ENCODE measurements at places on chromosomes 7 and 10. TPM values are rescaled to one million over a fixed set of nuclear protein-coding genes. Genes with fewer than 3 reads are reported as not detected.

DNA sequence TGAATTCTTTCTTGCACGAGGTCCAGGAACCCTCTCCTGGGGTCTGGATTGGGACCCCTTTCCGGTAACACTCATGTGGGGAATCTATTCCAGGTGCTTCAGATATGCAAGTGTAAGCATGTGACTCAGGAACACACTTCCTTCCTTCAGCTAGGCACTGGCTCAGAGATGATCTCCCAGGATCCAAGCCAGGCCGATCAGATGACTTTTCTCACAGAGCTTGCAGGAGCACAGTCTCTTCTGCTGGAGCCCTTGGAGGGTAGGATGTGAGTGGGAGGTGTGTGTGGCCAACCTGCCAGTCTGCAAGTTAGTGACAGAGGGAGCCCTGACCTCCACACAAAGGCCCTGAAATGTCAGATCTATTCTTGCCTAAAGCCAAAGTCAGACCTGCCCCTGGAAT is 108.3 kb downstream of the CPXM2 start:
- H3K36me3 ChIP-seq: no peaks in the 10 kb centered on the region
- no peak for DNase-seq
- H3K27me3 ChIP-seq: peaks cover 47% of the 10 kb centered on the region

IGF2BP3 gene
- total RNA-seq: 2.0 TPM

GRCh38 chr10:126895214-126895781 is 9.9 kb upstream of the DOCK1 start:
- H3K4me1 ChIP-seq: no peaks in the 10 kb centered on the region
- no peak overlapping the region for H3K4me3 ChIP-seq
- H3K27me3 ChIP-seq: no peaks in the 10 kb centered on the region

- no peaks in the 10 kb centered on the region for H3K36me3 ChIP-seq
- peaks cover 10% of the 10 kb centered on the region for H3K27me3 ChIP-seq
- no peak overlapping the region for H3K4me3 ChIP-seq
- H3K4me1 ChIP-seq: no peaks in the 10 kb centered on the region
Observed at GRCh38 chr7:16847381-16847860, 34.4 kb downstream of the AGR3 start.

- no peak for DNase-seq
- H3K27ac ChIP-seq: no peak overlapping the region
- H3K36me3 ChIP-seq: no peaks in the 10 kb centered on the region
- no peak overlapping the region for H3K4me3 ChIP-seq
Observed at GRCh38 chr7:41974870-41975557, 262.0 kb downstream of the GLI3 start.

FGFBP3 gene
- 1.4 TPM for total RNA-seq

HOXA6 gene
- total RNA-seq: not detected

- peaks cover 47% of the 10 kb centered on the region for H3K4me1 ChIP-seq
- peak overlapping the region; percentile 95 for H3K27ac ChIP-seq
- no peaks in the 10 kb centered on the region for H3K27me3 ChIP-seq
- peak overlapping the region; percentile 92 for H3K4me3 ChIP-seq
- DNase-seq: peak; percentile 63
Observed at GRCh38 chr10:113681533-113682470, 2.1 kb downstream of the CASP7 start.

- H3K27me3 ChIP-seq: no peaks in the 10 kb centered on the region
- H3K27ac ChIP-seq: no peak overlapping the region
- no peak overlapping the region for H3K4me3 ChIP-seq
- no peaks in the 10 kb centered on the region for H3K4me1 ChIP-seq
Observed at GRCh38 chr10:71900441-71901180, 49.6 kb upstream of the PSAP start.

MCM10 gene
- total RNA-seq: 30.6 TPM

EIF4H gene
- 457 TPM for total RNA-seq

DNA sequence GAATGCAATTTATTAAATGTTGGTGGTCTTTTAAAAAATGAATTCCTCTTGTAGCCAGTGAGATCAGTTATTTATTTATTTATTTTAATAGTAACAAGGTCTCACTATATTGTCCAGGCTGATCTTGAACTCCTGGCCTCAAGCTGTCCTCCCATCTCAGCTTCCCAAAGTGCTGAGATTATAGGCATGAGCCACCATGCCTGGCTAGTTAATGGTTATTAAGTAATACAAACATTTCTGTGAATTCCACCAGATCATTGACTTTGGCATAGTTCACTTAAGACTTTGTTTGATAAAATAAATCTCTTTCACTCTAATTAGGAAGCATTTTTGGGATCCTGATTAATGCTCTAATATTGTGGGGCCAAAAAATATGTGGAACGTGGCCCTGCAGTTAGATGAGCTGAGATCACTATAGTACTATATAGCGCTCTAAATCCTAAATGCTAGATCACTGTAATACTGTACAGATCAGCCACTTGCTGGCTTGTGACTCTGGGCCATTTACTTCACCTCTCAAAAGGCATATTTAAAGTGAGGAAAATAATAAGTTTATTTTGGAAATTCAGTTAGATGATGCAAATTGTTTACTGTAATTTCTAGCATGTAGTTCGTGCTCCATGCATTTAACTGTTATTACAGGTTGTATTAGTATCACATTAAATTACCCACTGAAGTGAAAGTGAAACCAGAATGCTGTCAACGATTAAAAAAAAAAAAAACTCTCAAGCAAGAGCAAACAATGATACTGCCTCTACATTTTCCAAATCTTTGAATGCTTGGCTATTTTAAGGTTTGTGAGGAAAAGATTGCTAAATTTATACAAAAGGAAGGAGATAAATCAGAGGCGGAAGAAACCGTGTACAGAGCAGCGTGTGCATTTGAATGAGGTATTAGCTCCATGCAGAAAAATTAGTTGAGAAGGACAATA is 15.9 kb upstream of the FAS start:
- H3K27me3 ChIP-seq: no peaks in the 10 kb centered on the region
- peak overlapping the region; percentile 100 for H3K27ac ChIP-seq
- peaks cover 12% of the 10 kb centered on the region for H3K4me1 ChIP-seq
- no peak for DNase-seq
- H3K36me3 ChIP-seq: no peaks in the 10 kb centered on the region

MKX gene
- total RNA-seq: 1.0 TPM

GRCh38 chr10:131018886-131019500 is 292.5 kb downstream of the TCERG1L start:
- H3K36me3 ChIP-seq: no peaks in the 10 kb centered on the region
- no peak overlapping the region for H3K27ac ChIP-seq
- H3K4me1 ChIP-seq: no peaks in the 10 kb centered on the region
- no peak for DNase-seq
- H3K4me3 ChIP-seq: no peak overlapping the region

DNA sequence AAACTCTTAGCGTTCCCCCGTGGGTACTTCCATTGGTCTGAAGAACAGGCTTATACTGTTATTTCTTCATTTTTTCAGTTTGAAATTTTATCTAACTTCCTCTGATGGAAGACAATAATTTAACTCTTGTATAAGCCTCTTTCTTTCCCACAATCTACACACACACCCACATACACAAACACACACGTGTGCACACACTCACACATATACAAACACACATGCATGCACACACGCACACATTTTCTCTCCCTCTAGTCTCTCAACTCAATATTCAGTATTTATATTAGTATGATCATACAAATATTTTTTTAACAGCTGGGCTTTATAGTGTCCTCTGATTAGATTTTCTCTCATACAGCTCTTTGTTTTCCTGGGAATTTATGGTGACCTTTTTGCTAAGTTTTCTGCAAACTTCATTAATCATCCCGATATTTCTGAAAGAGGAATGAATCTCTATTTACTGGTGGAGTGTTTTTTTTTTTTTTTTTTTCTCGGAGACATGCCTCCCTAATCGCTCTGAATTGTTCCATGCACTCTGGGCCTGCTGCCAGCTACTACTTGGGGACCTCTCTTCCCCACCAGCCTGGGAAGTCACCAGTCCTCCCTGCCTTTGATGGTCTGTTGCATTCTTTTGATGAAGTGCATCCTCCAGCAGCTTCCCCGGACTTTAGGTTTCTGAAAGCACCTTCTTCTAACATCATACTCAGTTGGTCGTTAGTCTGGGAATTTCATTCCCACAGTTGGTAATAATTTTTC is 75.5 kb downstream of the ZNF777 start:
- H3K4me1 ChIP-seq: no peaks in the 10 kb centered on the region
- H3K27ac ChIP-seq: no peak overlapping the region
- H3K36me3 ChIP-seq: peaks cover 2% of the 10 kb centered on the region
- H3K4me3 ChIP-seq: no peak overlapping the region

ANKRD61 gene
- not detected for total RNA-seq

All from activated T-cell treated with anti-CD3 and anti-CD28 coated beads, Interleukin-2, amount 50 U/mL, for 72 hours (primary cell).